ENCODE measurements at places on chromosomes 5 and 9.

DNA sequence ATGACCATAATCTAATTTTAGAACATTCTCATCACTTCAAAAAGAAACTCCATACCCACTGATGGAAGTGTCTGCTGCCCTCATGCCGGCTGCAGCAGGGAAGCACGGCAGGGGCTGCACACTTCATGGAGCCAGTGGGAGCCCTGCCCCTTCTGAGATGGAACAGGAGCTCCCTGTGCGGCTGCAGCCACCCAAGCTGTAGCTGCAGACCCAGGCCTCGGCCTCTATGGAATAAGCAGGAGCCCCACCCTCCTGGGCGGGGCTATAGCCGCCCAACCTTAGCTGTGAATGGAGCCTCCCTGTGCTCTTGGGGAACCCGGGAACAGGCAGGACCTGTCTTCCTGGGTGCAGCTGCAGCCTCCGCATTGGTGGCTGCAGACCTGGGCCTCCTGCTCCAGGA lies 128.5 kb downstream of the NUDT12 start:
- DNase-seq: no peak

DNA sequence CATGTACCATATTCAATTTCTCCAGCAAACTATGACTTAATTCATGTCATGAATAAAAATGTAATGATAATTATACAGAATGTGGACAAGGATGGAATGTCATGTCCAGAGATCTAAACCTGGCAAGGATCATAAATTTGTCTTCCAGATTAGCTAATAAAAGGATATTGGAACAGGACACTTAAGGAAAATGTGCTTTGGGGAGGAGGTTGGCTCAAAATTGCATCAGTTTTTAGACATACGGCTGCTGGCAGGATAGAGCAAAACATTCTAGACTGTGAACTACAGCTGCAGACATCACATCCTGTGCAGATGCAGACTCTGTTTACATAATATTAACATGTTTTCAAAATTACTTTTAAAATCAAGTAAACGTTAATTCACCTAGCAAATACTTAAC lies 248.4 kb downstream of the TLR4 start:
- no peak for DNase-seq

GRCh38 chr9:121160025-121160424 lies 41.6 kb downstream of the RAB14 start:
- DNase-seq: no peak

DNA sequence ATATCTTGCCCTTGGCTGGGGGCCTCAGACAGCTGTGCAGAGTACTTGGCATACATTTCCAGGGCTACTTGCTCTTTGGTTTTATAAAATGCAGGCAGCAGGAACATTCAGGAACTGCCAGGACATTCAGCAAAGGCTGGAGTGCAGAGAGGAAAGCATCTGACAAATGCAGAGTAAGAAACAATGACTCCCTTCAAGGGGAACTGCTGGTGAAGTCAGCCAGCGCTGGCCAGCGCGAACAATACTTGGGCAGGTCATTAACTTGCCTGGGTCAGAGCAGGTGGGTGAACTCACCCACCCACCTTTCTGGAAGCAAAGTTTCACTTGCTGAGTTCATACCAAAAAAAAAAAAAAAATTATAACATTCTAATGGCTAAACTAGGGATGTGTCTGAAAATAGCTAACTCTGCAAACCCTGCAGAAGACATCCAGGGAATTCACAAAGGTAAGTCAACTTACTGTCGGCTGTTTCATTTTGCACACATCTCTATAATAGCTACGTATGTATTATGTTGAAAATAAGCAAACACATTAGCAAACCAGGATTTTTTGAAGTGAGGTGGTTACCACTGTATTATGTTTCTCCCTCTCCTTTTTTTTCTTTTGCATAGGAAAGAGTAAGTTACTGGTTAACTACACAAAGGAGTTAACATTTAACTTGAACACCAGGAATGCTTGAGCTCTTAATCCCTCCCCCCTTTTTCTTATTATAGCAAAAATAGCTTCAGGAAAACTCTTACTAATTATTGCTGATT lies 152.2 kb downstream of the GLIS3 start:
- no peak for DNase-seq

- no peak for DNase-seq
Measured at GRCh38 chr9:134689321-134690181, 47.9 kb downstream of the COL5A1 start.

DNA sequence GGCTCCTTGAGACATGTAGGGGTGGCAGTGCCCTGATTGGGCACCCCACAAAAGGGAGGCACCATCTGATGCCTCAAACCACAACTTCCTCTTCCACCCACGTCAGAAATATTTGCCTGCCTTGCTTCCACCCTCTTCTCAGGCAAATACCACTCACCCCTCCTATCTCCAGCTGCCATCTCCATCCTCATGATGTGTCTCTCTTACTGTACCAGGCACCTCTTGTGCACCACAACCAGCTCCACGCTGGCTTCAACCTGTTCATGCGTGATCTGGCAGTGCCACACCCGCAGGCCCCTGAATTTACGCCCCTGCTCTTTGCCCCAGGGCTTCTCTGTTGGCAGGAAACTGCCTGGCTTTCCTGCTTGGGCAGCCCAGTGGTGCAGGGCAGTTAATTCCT lies 87.8 kb upstream of the HSPA9 start:
- DNase-seq: no peak

DNA sequence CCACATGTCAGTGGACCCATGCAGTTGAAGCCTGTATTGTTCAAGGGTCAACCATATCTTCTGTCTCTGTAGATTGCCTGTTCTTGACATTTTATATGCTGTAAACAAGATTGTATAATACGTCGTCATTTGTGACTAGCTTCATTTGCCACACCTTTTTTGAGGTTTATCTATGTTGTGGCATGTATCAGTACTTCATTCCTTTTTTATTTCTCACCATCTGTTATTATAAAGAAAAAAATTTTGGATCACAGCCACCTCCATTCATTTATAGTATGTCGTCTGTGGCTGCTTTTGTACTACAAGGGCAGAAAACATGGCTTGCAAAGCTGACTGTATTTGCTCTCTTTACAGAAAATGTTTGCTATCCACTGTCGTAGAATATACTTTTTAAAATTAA lies 72.4 kb downstream of the TEK start:
- no peak for DNase-seq

DNA sequence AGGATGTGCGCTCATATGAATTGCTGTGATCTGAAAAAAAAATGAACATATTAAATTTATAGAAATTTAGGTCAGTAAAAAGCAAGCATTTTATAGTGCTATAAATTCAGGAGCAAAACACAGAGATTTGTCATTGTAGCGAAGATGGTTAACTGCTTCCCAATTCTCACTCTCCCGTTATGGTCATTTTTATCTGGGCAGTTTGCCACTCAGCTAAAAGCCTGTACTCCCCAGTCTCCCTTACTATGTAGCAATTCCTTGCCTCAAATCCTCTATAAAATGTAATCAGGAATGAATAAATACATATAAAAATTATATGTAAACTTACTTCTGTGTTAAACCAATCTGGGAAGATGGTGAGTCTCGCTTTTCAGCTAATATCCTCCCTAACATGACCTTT lies 471.5 kb downstream of the HINT1 start:
- DNase-seq: no peak

GRCh38 chr9:101791938-101792337 lies 53.5 kb upstream of the GRIN3A start:
- peak; percentile 4 for DNase-seq

DNA sequence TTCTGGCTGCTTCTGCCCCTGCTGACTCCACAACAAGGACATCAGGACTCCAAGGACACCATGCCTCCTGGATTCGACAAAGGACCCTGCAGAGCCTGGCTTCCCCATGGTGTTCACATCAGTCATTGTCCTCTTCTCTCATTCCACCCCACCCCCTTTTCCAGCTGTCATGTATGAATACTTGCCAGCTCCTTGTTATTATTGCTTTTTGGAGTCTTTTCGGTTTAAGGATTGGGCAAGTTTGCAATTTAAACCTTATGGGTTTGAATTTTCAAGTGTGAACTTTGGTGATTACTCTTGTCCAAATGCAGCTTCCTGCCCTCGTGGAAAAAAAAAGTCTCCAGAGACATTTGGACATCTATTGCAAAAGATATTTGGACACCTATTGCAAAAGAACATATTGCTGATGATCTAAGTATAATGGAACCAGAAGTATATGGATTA lies 14.2 kb upstream of the LVRN start:
- no peak for DNase-seq

DNA sequence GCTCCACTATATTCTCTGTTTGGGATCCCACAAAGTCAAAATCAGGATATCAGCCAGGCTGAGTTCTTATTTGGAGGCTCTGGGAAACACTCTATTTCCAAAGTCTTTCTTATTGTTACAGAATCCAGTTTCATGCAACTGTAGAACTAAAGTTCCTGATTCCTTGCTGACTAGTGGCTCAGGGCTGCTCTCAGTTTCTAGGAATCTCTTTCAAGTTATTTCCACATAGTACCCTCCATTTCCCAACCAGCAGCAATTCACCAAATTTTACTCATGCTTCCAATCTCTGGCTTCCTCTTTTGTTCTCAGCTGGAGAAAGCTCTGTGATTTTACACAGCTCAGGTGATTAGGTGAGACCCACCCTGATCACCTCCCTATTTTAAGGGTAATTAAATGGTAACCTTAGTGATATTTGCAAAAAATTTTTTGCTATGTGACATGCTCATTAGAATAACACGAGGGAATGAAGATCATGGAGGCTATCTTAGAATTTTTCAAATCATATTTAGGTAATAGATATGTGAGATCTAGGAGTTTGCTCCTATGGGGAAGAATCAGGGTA lies 794.9 kb upstream of the ARRDC3 start:
- no peak for DNase-seq

- no peak for DNase-seq
Measured at GRCh38 chr5:137734962-137735554, 831 bp downstream of the KLHL3 start.

- no peak for DNase-seq
Measured at GRCh38 chr5:93192683-93193082, 388.3 kb downstream of the NR2F1-AS1 start.

DNA sequence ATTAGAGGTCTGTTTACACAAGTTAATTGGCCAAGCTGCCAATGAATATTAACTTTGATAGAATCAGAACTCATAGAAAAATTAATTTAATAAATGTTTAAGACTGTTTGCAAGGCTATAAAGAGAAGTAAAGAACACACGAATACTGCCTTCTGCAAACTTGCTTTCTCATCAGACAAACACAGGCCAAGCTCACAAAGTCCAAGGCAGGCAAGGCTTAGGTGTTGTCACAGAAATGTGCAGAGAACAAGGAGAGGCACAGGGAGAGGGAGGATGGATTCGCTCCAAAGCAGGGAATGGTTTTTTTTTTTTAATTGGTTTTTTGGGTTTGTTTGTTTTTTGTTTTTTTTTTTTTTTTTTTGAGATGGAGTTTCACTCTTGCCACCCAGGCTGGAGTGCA lies 43.4 kb downstream of the RETREG1 start:
- no peak for DNase-seq

DNA sequence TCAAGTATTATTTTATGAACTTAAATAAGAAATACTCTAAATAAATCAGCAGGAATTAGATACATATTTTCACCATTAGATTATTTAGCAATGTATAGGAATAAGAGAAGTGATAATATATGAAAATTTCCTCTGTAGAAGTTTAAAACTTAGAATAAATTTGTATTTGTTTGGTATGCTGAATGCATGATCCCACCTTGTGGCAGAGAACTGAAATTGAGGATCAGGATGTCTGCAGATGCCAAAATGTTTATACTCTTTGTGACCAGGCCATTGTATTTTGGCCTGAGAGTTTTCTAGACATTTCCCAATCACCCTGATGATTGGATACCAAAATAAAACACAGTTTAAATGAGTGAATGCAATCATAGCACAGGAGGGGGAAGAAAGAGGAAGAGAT lies 6.3 kb downstream of the TYRP1 start:
- DNase-seq: no peak

GRCh38 chr9:135791431-135792267 lies 89.7 kb downstream of the KCNT1 start:
- no peak for DNase-seq

GRCh38 chr5:155082401-155082800 lies 68.8 kb downstream of the KIF4B start:
- no peak for DNase-seq

DNA sequence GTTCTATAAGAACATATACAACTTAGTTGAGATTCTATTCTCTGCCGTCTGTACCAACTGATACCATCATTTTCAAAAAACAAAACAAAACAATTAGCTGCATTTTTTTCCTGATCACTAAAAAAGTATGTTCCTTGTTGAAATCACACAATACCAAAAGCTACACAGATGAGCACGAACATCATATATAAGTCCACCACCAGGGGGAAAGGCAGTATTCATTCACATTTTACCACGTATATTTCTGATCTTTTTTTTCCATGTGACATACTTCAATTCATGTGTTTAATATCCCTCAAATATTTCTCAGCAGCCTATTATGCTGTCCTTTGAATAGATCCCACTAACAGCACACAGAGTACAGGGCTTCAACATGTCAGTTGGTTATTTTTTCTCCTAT lies 40.6 kb downstream of the IRX2 start:
- DNase-seq: no peak

DNA sequence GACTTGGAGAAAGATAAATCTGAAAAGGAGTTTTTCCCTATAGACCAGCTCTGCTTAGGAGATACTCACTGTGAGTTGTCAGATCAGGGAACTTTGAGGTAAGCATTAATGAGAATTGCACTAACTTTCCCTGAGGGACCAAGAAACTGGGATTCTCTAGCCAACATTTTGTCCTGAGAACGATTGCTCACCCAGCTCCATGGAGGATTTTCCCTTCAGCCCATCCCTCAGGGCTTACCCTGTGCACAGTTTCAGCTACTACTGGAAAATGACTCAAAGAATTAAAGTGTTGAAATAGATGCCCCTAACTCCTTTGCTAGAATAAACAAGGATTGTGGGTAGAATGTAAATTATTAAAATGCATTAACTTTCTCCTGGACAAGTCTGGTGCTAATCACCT lies 237.2 kb upstream of the IL12B start:
- no peak for DNase-seq

GRCh38 chr9:116323012-116323411 lies 169.4 kb downstream of the PAPPA start:
- DNase-seq: no peak

DNA sequence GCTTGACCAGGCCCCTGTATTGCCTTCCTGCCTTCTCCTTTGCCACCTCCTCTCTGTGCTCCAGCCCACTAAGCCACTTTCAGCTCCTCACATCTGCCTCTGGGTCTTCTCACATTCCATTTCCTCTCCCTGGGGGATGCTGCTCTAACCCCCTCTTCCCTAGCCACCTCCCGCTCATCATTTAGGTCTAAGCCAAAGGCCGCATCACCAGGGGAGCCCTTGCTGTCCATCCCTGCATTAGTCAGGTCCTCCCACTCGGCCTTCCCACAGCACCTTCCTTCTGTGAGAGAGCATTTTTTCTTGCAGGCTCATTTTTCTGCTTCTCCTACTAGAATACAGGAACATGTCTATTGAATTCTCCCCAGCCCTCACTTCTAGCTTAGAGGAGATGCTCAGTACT lies 72.6 kb upstream of the GALNT10 start:
- DNase-seq: no peak

DNA sequence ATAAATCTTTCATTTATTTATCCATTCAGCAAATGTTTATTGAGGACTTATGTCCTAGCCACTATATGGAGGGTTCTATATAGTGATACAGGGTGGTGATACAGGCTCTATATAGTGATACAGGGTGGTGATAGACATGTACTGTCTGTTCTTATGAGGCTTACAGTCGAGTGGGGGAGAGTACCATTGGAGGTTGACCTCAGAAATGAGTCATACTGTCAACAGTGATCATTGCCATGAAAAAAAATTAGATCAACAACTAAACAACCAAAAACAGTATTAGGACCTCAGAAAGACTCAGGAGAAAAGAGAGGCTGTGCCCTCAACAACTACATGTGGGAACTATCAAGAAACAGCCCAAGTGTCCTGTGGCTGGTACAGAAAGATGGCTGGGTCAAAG lies 22.0 kb downstream of the PAPPA start:
- no peak for DNase-seq
